ENCODE measurements at places on chromosomes 1 and 21.

DNA sequence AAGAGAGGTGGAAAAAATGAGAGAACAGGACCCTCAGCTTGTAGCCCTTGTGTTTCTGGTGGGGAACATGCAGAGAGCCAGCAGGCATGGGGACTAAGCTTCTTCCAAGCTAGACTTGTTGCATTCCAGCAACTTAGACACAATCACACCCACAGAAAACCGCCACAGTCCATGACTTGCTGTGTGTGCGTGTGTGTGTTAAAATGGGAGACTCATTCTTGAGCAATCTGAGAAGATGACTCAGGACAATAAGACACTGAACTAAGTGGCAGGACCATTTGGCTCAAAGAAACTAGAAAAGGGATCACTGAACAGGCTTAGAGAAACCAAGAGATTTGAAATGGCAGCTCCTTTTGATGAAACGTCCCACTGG is 78.0 kb downstream of the HLX start:
- no peak for DNase-seq

- DNase-seq = peak; percentile 80
Measured at GRCh38 chr1:30522031-30523004, 201.1 kb downstream of the MATN1 start.

DNA sequence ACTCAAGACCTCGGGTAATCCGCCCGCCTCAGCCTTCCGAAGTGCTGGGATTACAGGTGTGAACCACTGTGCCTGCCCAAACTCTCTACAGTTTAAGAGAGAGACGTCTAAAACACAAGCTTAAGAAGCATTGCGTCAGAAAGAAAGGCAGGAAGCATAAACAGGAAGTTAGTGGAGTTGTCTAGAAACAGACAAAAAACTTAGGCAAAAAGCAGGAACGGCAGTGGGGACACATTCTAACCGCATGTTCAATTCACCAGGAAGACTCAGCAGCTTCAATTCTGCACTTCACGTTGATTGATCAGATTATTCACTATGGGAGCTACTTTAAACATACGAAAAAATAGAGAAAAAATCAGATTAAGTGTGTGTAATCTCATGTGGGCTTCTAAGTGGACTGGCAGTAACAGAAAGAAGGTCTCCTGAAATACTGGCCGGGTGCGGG is 7.4 kb downstream of the CFAP74 start:
- no peak for DNase-seq

DNA sequence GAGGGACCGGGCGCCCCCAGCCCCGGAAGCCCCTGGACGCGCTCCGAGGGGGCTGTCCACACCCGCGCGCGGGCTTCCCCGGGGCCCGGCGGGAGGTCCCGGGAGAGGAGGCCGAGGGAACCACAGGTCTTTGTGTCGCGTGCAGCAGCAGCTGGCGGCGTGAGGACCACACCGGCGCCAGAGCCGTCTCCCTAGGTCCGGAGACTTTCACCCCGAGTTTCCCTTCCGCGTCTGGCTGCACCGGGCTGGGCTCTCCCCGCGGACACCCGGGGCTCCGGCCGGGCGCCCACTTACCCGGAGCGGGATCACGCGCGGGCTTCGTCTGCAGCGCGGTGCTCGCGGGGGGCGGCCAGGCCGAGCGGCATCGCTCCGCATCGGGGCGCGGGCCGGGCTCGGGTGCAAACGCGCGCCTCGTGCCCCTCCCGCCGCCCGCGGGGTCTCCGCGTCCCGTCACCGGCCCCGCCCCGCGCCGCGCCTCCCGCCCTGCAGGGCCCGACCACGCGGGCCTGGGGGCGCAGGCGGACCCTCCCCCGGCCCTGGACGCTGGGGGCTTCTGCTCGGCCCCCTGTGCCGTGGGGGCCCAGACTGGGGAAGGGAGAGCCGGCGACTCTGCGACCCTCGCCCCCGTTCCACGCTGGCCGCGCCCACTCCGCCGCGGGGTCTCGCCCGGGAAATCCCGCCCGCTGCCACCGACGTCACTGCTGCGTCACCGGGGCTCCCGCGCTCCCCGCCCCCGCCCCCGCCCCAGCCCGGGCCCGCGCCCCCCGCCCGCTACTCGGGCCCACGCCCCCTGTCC is at the start of gene GNG4:
Gene GNG4 (minus strand): TSS at position 417 of the 796 bp plus-strand sequence. CDS start 65,946 bp downstream, outside the sequence.
- no peak for DNase-seq

DNA sequence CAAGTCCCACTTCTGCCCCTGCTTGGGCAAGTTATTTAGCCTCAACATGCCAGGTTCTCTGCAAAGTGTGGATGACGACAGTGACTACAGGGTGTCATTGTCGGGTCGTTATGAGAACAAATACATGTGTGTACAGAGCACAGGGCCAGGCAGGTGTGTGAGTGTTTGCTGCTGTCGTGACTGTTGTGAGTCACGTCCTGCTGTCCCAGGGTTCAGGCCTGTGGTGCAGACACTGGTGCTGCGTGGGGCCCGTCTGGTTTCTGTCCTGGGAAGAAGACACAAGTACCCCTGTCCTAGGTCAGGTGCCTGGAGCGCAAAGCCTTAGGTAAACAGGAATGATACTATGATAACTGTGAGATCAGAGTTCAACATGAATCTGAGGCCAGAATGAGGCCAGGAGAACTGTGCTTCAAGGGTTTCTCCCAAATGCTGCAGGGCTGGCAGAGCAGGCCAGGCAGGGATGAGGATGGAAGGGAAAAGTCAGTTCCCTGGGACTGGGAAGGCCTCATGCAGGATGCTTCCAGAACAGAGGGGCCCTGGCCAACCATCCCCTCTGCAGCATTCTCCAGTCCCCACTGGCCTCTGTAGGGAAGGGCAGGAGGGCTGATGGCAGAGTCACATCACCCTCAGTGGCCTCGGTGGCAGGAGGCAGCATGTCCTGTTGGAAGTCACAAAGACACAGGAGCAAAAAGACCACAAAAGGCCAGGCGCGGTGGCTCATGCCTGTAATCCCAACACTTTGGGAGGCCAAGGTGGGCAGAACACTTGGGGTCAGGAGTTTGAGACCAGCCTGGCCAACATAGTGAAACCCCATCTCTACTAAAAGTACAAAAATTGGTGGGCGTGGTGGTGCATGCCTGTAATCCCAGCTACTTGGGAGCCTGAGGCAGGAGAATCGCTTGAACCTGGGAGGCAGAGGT is 15.7 kb downstream of the GPR157 start:
- DNase-seq = no peak

DNA sequence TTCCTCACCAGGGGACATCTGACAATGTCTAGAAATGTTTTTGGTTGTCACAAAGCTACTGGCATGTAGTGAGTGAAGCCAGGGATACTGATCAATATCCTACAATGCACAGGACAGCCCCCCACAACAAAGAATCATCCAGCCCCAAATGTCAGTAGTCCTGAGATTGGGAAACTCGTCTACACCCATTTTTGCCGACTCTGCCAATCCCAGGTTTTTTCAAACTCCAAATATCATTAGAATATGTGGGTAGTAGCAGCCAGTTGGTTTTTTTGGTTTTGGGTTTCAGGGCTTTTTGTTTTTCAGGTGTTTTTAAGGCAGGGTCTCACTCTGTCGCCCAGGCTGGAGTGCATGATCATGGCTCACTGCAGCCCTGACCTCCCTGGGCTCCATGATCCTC is 5.9 kb downstream of the SPATA46 start:
- no peak for DNase-seq

DNA sequence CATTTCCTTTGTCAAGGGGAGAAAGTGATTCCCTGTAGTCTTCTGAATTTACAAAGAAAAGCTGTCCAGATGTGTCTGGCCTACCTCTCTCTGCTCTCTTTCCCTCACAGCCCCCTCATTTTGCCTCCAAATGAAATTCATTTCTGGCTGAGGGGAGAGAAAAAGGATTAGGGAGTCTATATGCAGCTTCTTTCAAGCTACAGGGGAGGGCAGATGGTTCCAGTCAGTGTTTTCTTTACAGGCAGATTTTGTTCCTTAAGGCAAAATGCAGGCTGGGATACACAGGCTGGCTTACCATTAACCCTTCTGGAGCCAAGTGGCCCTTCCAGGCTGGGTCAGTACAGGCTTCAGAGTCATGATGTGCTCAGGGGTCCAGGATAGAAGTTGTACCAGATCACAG is 198.1 kb upstream of the USP24 start:
- no peak for DNase-seq

- DNase-seq = no peak
Measured at GRCh38 chr1:18630511-18631495, at the start of gene PAX7. TSS of gene PAX7 (plus strand) at chr1:18630846. CDS start at chr1:18631604, 758 bp downstream.

GRCh38 chr1:207910591-207911354 is at the start of gene CD34:
TSS of gene CD34 (minus strand) at chr1:207911125. CDS start at chr1:207911080, 45 bp downstream.
- peak; percentile 82 for DNase-seq

- no peak for DNase-seq
Measured at GRCh38 chr1:157198619-157199420, 60.6 kb upstream of the ETV3 start.

GRCh38 chr1:89809556-89809955 is 11.3 kb upstream of the LRRC8D start:
- DNase-seq = no peak

DNA sequence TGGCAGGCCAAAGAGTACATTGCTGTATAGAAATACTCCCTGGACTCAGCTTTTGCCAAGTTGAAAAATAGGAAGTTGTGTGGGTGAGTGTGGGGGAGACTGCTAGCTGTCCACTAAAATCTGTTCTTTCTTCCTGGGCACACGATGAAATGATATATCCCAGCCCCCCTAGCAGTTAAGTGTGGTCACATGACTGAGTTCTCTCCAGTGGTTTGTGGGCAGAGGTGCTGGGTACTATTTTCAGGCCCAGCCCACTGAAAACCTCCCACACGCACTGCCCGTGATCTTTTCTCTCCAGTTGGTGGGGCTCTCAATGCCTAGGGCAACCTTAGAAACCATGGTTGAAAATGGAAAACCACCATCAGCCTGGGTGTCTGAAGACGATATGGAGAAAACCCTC is 119.7 kb upstream of the LMO4 start:
- DNase-seq = no peak

GRCh38 chr1:115496904-115497527 is 144.8 kb upstream of the VANGL1 start:
- no peak for DNase-seq

GRCh38 chr1:206792939-206793607 is 20.8 kb upstream of the IL10 start:
- no peak for DNase-seq

- no peak for DNase-seq
Measured at GRCh38 chr1:172460177-172460576, 16.3 kb upstream of the PIGC start.

- no peak for DNase-seq
Measured at GRCh38 chr1:159881622-159882526, 18.1 kb downstream of the CFAP45 start.

Data from ascending aorta (tissue), 2 donors.